ENCODE measurements at places on chromosomes 1 and 21.

- DNase-seq: no peak
Observed at GRCh38 chr1:63916485-63917360, 142.9 kb downstream of the ROR1 start.

DNA sequence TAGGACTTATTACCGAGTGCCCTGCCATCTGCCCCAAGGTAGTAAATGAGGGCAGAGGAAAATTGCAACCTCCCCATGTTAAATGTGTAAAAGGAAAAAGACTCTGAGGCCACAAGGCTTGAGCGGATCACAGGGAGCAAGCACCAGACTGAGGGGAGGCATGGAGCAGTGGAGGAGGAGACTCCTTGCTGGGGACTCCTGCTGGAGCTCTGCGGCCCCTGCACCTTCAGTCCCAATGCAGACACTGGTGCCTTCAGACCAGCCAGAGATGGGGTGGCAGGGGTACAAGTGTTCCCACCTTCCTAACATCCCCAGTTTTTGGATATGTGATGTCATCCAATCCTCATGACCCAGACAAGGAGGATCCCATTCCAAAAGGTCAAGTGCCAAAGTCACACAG lies 128.4 kb upstream of the NGF start:
- no peak for DNase-seq

DNA sequence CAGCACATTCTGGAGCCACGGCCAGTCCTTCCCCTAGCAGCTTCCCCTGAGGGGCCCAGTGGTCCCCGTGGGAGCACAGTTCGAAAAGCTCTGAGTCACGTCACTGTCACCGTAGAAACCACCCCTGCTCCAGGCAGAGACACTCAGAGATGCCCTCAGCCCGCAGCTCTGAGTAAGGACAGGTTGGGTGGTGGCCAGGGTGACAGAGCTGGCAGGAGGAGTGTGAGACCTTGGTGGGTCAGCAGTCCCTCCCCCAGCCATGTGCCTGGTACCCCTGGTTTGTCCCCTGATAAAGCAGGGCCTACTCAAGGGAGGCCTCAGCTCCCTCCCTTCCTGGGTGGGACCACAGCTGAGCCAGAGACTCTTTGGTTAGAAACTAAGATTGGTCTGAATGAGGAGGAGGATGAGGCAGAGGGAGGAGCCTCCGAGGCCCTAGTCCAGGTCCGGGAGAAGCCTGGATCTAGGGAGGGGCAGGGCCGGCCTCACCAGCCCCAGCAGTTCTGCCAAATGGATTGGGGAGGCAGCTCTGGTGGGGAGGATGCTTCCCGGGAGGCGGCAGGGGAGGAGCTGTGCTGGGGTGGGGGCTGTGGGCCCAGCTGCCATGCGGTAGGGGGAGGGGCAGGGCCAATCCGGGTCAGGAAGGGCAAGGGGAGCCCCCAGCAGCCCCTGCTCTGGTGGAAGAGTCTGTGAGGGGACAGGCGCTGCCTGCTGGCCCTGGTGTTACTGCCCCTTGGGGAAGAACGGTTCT lies 55.2 kb downstream of the SLC9A1 start:
- DNase-seq: peak; percentile 15

- no peak for DNase-seq
Observed at GRCh38 chr1:151372058-151372934, at the start of gene SELENBP1. TSS of gene SELENBP1 (minus strand) at chr1:151372705. CDS start at chr1:151372641, 64 bp downstream.

DNA sequence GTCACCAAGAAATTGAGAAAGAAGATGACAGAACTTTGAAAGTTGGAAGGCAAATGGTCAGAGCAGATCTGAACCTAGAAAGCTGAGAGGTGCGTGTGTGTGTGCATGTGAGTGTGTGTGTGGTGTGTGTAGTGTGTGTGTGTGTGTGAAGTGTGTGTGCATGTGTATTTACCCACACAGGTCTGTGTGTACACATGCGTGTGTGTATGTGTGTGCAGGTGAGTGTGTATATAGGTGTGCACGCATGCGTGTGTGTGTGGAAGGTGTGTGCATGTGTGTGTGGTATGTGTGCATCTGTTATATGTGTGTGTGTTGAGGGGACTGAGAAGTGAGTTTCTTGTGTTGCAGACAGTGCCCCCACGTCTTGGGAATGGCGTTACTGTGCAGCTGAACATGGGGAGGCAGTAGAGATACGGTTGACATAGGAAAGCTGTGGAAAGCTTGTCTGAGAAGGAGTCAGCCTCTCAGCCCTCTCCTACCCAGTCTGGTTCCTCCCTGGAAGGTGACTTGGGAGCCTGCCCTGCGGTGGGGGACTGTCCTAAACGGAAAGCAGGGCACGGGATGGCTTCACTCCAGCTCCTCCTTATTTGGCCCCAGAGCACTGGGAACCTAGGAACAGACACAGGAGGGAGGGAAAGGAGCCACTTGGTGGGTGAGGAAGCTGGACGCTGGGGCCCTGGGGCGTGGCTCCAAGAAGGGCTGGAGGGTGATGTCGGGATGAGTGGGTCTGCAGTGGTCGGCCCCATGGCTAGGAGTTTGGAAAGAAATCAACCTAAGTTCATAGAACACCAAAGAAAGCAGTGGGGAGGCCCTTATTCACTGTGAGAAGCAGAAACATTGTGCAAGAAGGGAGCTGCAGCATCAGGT lies 97.2 kb downstream of the PCBP3 start:
- no peak for DNase-seq

GRCh38 chr1:214542275-214543199 lies 8.9 kb downstream of the PTPN14 start:
- no peak for DNase-seq

- no peak for DNase-seq
Observed at GRCh38 chr1:181630838-181631237, 147.5 kb downstream of the CACNA1E start.

DNA sequence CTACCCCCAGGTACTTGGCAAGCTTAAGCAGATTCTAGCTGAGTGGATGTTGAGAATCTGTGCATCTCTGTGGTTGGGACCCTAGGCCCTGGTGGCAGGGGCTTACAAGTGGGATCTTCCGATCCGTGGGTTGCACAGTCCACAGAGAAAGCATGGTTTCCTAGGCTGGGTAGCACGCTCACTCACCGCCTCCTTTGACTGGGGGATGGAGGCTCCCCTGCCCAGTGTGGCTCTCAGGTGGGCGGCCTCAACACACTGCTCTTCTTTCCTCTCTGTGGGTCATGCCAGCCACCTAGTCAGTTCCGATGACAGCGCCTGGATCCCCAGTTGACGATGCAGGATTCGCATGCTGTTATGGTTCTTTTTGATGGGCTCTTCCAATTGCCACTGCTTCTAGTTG lies 639.5 kb upstream of the ADAMTS5 start:
- DNase-seq: no peak

- no peak for DNase-seq
Observed at GRCh38 chr1:109438798-109439297, 12.6 kb upstream of the PSMA5 start.

- DNase-seq: no peak
Observed at GRCh38 chr1:65165269-65165993, 17.4 kb downstream of the AK4 start.

GRCh38 chr1:47554901-47555300 lies 117.1 kb downstream of the FOXD2 start:
- DNase-seq: no peak

- peak; percentile 26 for DNase-seq
Observed at GRCh38 chr1:33348676-33349080, 27.8 kb upstream of the A3GALT2 start.

DNA sequence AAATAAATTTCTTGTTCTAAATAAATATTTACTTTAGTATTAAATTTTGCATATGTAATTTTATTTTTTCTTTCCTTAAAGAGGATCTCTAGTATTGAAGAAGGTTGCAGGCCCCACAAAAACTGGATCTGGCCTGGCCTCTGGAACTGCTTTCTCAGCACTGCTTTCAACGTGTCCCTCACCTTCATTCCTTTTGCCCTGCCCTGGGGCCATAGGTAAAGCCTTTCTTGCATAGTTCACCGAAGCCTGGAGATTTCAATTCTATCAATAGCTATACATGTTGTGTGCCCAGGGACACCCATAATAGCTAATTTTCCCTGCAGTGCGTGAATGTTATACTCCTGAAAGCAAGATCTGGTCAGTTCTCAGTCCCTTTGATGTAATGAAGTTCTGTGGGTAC lies 12.0 kb upstream of the GPR137B start:
- DNase-seq: no peak

GRCh38 chr1:213861841-213862240 lies 125.9 kb upstream of the PROX1 start:
- no peak for DNase-seq

DNA sequence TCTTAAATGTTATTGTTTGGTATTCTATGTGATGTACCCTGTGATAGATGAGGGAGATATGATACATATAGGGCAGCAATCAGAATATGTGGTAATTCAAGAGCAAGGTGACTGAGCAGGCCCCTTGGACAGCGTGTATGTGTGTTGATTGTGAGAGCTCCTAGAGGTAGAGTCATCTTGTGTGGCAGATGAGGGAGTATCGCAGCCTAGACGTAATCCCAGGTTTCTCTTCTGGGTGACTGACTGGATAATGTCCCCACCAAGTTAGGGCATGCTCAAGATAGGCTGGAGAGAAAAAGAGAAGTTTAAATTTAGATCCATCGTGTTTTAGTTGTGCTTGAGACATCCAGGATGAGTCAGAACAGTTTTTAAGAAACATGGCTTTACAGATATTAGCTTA lies 185.3 kb downstream of the ZP4 start:
- DNase-seq: no peak

GRCh38 chr1:229897501-229897900 lies 169.5 kb upstream of the GALNT2 start:
- no peak for DNase-seq

GRCh38 chr1:25727635-25728286 lies 72.2 kb upstream of the SELENON start:
- DNase-seq: no peak

- no peak for DNase-seq
Observed at GRCh38 chr21:36552434-36552785, 72.5 kb upstream of the CLDN14 start.

- DNase-seq: no peak
Observed at GRCh38 chr21:41367945-41368734, 6.3 kb downstream of the MX2 start.

DNA sequence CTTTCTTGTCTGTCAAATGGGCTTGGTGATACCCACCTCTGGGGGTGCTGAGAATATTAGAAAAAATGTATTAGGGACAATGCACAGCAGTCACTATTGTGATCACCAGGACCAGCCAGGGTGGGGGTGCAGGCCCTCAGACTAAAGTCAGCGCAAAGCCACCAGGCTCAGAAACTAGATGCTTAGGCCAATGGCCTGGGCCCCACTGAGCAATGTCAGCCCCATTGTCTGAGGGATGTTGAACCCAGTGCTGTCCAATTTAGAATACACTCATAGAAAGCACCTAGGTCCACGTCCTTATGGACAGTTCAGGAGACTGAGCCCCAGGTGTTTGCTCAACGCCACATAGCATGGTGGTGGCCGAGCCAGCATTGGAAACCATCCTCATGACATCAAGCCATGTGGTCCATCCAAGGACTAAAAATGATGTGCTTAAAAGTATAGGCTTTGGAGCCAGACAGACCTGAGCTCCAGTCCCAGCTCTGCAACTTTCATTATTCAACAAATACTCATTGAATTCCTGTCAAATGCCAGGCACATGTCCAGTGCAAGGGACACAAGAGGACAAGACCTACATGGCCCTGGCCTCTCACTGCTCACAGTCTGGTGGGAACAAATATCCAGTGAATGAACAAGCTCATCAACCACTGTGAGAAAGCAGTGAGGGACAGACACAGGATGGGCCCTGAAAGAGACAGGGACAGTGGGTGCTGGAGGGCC lies 273.8 kb downstream of the MATN1 start:
- DNase-seq: no peak

DNA sequence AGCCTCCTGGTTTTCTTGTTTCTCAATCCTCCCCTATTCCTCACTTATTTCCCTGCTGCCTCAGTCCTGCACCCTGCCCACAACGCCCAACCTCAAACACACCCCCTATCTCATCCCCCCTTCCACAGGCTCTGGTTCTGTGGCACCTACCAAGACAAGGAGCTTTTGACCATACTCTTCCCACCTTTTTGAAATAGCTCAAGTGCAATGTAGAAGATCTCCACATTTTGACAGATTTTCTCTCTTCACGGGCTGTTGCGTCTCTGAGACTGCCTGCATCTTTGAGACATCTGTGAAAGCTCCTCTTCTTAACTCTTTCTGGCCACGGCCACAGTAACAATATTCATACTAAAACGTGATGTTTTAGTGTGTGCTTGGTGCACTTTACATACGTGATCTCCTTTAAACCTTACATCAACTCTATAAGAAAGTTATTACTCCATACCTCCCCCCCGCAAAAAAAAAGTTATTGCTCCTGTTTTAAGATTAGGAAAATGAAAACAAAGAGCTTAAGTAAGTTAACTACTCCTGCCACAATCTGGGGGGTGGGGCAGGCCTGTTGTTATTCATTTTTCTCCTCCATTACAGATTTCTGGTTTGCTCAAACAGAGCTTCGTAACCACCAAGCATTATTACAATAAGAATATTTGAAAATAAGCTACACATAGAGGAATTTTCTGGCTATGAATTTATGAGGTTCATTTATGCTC lies 1.8 kb upstream of the SERBP1 start:
- DNase-seq: no peak

DNA sequence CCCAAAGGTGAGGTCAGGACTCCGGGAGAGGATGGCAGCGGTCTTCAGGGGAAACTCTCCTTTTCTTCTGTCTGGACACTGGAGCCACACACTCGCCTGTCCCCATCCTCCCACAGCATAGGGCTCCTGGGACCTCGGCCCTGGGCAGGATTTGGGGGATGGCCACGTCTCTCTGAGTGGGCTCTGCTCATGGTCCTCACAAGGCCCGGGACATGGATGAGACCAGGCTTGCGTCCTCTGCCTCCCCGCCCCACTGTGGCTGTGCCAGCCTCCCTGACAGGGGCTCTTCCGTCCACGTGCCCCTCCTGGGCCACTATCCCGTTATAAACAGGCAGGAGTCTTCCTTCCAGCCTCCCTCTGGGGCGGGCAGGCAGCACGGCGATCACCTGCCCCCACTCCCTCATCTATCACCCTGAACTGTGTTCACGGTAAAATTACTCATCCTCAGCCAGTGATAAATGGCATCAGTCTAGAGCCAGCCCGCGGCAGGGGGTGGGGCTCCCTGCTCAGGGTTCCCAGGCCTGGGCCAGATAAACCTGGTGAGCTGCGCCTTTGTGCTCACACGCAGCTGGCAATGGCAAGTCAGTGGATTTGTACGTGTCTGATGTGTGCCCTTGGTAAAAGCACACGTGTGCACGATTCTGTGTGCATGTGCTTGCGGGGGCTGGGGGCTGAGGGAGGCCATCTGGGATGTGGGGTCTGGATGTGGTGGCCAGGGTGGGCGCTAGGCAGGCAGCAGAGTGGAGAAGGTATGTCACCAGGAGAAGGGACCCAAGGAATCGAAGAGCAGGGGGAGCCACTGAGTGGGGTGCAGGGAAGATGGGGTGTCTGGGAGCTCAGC lies 12.6 kb upstream of the SAMD11 start:
- no peak for DNase-seq

GRCh38 chr1:193633991-193634390 lies 447.6 kb upstream of the B3GALT2 start:
- DNase-seq: no peak

DNA sequence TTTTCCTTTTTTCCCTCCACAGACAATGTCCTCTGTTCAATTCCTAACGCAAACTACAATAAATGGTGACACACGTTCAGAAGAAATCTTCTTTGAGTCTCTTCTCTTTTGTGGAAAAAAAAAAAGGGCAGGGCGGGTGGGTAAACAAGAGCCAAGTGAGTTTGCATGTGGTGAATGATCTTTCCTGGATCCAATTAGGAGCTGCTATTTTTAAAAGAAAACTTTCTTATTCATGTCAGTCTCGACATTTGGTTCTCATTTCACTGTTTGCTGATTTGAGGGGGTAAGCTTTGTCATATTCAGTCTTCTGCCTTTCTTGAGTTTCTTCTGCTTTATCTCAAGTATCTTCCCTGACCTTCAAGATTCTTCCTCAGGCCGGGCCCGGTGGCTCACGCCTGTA lies 29.2 kb upstream of the KIF1B start:
- no peak for DNase-seq
